ENCODE measurements at places on chromosomes 6 and 20.

- DNase-seq, result no peak
Observed at GRCh38 chr6:33373960-33374910, 17.4 kb upstream of the KIFC1 start.

DNA sequence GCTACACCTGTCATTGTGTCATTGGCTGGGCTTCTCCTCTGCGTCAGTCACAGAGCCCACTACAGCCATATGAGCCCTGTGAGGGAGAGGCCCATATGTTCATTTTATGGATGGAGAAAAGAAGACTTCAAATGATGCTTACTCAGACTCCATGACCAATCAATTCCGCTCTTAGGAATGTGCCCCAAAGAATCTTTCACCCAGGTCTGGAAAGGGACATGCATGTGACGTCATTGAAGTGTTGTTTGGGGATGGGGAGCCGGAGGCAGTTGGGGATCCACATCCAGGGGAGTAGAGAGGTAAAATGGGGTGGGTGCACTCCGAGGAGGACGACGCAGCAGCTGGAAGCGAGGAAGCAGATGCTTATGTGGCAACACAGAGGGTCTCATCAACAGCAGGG lies 9.6 kb upstream of the C6orf132 start:
- no peak for DNase-seq

DNA sequence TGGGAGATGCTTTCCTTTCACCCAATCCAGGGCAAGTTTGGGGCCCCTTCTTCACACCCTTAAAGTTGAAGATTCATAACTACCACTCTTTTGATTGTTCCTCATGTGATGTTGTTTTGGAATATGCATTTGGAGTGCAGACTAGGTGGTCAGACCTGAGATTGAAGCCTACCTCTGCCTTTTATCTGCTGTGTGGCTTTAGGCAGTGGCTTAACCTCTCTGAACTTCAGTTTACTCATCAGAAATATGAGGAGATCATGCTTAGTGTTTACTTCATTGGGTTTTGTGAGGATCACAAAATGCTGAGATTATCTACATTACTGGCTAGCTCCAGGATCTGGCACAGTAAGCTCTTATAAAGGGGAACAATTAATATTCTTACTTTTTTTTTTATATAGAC lies 26.4 kb upstream of the TCP11 start:
- DNase-seq, result no peak

GRCh38 chr20:62598761-62599194 lies 43.5 kb upstream of the SLCO4A1 start:
- DNase-seq, result no peak

DNA sequence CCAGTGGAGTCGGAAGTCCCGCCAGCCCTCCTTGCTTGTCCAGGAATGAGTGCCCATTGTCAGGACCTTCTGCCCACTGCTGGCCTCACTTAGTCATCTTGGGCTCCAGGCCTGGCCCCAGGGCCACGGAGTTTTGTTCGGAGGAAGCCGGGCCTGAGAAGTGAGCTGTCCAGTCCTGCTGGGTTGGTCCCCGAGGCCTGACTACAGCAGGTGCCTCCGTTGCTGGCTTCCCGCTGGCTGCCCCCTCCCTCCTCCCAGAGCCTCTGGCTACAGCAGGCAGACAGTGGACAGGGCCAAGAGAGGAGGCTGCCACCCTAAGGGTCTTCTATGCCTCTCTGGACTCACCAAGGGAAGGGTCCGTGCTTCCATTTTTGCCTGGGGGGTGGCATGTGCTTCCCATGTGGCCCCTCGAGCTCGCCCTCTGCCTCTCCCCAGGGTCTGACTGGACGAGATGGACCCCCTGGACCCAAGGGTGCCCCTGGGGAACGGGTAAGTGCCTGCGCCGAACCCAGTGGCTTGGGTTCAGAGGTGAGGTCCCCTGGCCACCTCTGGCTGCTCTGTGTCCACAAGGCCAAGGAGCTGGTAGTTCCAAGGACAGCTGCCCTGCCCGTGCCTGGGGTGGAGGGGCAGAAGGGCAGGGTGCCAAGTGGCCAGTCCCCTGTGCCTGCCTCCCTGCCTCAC lies 2.8 kb downstream of the COL9A3 start:
- DNase-seq, result no peak

DNA sequence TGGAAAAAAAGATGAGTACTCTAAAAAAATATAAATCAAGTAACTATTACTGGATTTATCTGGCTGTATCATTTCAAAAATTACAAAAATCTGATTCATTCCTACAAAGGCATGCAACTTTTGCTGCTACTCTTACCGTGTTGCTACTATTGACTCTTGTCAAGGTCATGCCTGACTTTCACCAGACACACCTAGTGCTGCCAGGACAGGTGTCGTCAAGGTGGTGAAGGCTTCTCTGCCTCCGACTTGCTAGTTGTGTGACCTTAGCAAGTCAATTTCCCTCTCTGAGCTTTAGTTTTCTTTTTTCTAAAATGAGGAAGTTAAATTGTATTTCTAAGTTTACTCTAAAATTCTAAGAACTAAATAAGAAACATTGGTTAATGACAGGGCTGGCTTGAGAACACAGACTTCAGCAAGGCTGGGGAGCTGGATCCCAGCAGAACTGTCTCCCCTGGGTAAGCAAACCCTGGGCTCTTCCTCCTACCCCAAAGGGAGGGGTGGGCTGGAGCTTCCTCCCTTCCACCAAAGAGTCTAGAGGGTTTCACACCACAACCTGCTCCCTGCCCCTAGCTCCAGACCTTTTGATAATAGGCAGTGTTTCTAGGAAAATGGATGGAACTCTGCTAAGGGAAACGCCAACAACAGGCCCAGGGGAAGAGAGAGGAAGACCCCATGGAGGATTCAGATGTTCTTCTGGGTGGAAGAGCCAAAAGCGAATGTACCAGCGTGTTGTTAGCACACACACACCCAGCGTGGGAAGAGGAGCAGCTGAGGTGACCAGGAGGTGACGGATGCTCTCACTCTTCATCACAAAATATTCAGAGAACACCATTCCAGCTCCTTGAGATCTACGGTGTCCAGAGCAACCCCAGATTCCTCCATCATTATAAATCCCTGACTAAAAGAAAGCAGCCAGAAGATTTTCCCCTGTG lies 47.9 kb upstream of the CITED2 start:
- no peak for DNase-seq

- DNase-seq, result no peak
Observed at GRCh38 chr6:76742919-76743318, 670.5 kb upstream of the IMPG1 start.

- DNase-seq, result no peak
Observed at GRCh38 chr6:43223175-43223574, 6.1 kb downstream of the DNPH1 start.

GRCh38 chr20:2713285-2713684 lies 20.7 kb downstream of the EBF4 start:
- DNase-seq, result no peak

- no peak for DNase-seq
Observed at GRCh38 chr6:130932921-130933320, 105.7 kb downstream of the SMLR1 start.

GRCh38 chr6:63567966-63568365 lies 4.3 kb upstream of the LOC128125822 start:
- no peak for DNase-seq

- no peak for DNase-seq
Observed at GRCh38 chr6:159110013-159110412, 59.2 kb upstream of the FNDC1 start.

- DNase-seq, result no peak
Observed at GRCh38 chr20:15512916-15513315, 1060.3 kb downstream of the KIF16B start.

GRCh38 chr6:167031082-167031709 lies 32.0 kb downstream of the CEP43 start:
- no peak for DNase-seq
